ENCODE measurements at places on chromosomes 16 and 17. TPM values are rescaled to one million over a fixed set of nuclear protein-coding genes. Genes with fewer than 3 reads are reported as not detected.

The C16orf96 gene
- 0.38 TPM for total RNA-seq

The MAP3K3 gene
- total RNA-seq: 37.8 TPM

The GSDMA gene
- total RNA-seq: not detected

The KCTD2 gene
- 24.2 TPM for total RNA-seq

The PROCA1 gene
- total RNA-seq: 5.4 TPM

All from camera-type eye (tissue), 1 donor.